ENCODE measurements at places on chromosomes 5 and 9. TPM values are rescaled to one million over a fixed set of nuclear protein-coding genes. Genes with fewer than 3 reads are reported as not detected.

The WWC1 gene
- total RNA-seq: 1.4 TPM

DNA sequence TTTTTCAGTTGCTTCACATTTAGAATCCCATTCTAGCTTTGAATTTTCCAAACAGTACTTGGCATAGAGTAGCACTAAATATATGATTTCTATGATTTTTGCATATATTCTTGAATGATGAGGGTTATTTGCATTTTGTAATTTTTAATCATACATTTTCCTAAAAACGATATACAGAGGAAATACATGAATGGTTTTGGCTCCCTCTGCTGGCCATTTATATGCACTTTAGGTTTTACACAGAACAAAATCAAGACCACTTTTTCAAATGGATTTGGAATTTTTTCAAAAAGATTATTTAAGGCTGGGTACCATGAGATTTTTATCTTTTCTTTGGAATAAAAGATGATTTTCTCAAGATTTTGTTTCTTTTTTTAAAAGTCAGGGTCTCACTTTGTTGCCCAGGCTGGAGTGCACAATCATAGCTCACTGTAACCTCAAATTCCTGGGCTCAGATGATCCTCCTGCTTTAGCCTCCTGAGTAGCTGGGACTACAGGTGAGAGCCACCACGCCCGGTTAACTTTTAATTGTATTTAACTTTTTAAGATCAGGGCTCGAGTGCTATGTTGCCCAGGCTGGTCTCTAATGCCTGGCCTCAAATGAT, 16.7 kb upstream of the COMMD10 start:
- DNase-seq: no peak

- no peak for DNase-seq
These were observed 21.8 kb downstream of the C5orf22 start for GRCh38 chr5:31553863-31554262.

DNA sequence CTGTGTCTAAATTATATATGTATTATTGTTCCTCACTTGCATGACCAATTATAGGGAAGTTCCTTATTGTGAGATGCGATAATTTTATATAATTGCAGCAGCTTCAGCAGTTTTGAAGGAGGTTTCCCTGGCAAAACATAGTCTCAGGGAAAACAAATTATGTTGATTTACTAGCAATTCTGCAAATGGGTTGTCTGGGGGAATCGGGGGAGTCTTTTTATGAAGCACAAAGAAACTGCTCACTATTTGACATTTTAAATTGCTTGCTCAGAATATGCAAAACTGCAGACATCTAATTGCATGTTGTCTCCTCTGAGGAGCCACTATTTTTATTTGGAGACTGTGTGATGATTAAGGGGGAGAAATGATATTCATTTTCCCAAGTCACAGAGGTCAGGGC, 361.6 kb downstream of the YTHDC2 start:
- no peak for DNase-seq

DNA sequence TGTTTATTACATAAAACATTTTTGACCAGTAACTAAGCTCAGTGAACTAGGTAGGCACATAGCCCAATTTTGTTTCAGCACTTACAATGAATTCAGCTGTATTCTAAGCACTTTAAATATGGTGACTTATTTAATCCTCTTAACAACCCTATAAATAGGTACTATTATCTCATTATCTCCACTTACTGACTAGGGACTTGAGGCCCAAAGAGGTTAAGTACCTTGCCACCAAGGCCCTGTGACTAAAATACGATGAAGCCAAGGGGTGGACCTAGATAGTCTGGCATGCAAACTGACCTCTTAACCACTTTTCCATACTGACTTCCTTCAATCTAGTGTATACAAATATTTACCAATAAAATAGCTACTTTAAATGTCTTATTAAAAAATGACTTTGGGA, 266.4 kb downstream of the ZNF608 start:
- DNase-seq: no peak

DNA sequence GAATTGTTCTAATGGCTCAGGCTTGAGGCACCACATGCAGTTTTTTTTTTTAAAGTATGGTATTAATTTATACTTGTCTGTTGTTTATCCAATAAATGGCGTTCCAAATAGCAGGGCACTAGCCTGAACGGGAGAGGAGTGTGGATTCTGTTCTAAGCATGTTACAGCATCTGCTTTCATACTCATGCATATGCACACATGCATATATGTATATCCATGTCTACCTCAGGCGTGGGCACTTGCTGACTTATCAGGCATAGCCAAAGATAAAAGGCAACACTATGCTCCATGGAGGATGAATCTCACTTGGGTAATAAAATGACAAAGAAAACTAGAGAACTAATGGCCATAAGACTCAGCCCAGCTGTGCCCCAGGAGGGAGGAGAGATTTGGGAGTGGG, 393.8 kb downstream of the GADD45G start:
- no peak for DNase-seq

- DNase-seq: no peak
These were observed 6.6 kb downstream of the ZNF618 start for GRCh38 chr9:113882636-113883164.

The SMIM3 gene
- total RNA-seq: 46.3 TPM

DNA sequence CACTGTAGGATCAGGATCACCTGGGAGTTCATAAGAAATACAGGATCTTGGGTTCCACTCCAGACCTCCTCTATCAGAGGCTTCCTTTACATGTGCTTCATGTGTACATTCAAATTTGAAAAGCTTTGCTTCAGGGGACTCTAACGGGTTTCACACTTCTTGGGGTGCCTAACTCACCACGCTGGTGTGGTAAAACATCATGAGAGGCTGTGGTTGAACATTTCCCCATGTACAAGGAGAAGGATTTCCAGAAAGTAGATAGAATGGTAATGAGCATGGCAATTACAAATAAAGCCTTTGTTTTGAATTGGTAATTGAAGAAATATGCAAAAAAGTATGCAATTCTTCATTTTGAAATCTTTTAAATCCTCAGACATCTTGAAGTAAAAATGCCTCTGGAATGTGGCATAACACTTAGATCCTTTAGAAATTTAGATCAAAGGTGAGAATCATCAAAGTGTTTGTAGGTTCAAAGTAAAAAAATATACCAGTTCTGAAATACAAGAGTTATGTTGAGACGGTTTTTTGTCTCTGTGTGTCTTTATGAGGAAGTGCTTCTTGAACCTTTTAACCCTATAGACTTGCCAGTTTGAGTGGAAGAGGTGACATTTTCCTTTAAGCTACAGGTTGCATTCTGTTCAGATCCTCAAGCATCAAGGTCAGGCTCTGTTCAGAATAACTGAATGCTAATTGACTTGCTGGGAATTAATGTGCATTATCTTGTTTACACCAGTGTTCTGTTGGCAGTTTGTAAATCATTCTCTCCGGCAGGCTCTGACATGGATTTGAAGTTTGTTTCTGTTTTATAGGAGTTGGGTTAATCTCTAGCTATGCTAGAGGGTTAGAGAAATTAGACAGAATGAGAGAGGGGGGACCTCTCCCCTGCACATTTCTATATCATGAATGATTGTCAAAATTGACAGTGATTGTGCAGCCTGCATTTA, 415.3 kb downstream of the MAN2A1 start:
- DNase-seq: no peak

The AGTPBP1 gene
- total RNA-seq: 14.4 TPM

DNA sequence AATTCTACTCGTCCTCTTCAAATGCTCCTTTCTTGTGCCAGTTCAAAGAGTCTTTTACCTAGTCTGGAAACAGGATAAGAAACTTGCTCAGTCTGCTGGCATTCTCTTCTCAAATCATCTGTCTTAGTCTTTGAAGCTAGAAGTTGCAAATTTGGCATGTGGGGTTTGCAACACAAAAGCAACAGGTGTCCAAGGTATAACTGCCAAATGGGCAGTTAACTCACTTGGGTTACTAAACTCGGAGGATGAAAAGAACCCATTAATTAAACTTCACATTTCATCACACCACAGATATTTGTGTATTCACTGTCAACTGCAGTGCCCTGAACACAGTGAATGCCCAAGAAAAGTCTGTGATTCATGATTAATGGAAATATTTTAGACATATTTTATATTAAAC, 108.0 kb upstream of the TARS1 start:
- DNase-seq: no peak

- no peak for DNase-seq
These were observed 17.6 kb downstream of the TRIM14 start for GRCh38 chr9:98101416-98101815.

The MYOZ3 gene
- under 0.01 TPM for total RNA-seq

The TRMT10B gene
- 3.3 TPM for total RNA-seq

DNA sequence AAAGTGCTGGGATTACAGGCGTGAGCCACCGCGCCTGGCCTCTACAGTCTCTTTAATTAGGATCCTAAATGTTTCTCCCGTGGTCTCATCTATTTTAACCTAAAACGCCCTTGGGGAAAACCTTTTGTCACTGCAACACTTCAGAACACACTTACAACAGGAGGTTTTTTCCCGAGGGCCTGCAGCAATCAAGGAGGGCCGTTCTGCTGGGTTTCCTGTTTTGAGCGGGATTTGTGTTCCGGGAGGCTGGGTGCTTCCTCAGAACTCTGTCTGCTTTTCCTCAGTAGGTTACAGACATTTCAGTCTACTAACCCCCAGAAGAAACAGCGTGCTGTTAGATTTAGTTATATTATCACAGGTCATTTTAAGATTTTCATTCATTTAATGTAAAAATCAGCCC, 65.4 kb upstream of the IRX4 start:
- DNase-seq: no peak

DNA sequence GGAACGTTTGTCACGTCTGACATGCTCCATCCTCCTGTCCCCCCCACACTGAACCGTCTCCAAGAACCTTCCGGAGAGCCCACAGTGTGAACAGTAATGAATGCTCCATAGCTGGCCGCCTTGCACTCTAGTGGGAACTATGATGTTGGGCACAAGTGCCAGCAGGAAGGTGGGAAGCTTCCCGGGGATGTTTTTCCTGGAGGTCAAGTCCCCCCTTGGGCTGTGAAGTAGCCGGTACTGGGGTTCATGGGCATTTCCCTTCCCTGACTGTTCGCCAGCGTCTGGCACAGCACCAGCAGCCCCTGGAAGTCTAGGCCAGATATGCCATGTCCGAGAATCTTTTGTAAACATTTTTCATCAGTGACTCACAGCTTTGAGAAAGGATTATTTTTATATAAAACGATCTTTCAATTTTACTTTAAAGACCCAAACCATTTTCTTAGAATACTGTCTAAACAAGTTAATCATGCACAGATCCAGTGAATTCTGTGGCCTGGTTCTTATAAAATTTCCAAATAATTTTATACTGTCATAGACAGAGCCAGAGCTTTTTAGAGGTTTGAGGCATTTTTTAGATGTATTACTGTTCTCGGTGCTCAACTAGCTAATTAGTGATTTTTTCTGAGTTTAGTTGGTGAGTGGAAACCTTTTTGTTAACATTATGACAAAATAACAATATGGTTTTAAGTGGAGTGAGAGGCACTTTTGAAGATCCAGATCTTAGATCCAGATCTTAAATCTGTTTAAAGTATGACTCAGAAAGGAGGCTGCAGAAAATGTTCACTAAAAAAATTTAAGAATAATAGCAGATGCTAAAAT, 11.6 kb downstream of the ABL1 start:
- peak; percentile 47 for DNase-seq

DNA sequence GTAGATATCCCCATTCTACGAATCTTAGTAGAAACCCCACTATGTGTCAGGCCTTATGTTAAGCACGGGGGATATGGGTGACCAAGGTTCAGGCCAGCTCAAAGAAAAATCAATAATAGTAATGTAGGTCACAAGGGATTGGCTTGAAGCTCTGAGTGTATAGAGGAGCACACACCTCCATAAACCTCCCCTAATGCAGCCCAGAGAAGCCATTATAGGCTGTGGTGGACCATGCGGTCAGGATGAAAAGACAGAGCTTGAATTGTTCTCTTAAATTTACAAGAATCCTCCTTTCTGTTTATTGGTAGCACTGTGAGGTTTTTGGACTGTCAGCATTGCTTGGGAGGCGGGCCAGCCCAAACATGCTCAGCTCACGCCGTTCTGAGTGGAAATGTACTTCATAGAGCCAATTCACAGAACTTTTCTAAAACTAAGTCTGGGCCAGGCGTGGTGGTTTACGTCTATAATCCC, 9.1 kb downstream of the PDE6A start:
- no peak for DNase-seq

DNA sequence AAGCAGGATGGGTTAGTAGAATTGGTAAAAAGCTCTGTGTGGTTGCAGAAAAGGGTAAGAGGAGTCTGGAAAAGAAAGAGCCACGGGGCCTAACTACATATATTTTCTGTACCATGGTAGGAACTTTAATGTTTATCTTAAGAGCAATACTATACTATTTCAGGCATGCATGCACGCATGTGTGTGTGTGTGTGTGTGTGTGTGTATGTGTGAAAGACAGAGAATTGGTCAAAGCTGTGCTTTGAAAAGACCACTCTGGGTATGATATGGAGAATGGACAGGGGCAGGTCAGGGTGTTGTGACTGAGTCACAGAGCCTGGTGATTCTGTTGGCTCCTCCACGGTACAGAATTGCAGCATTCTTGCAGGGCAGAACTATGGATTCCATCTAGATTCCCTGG, 339.3 kb downstream of the SLIT3 start:
- DNase-seq: no peak

DNA sequence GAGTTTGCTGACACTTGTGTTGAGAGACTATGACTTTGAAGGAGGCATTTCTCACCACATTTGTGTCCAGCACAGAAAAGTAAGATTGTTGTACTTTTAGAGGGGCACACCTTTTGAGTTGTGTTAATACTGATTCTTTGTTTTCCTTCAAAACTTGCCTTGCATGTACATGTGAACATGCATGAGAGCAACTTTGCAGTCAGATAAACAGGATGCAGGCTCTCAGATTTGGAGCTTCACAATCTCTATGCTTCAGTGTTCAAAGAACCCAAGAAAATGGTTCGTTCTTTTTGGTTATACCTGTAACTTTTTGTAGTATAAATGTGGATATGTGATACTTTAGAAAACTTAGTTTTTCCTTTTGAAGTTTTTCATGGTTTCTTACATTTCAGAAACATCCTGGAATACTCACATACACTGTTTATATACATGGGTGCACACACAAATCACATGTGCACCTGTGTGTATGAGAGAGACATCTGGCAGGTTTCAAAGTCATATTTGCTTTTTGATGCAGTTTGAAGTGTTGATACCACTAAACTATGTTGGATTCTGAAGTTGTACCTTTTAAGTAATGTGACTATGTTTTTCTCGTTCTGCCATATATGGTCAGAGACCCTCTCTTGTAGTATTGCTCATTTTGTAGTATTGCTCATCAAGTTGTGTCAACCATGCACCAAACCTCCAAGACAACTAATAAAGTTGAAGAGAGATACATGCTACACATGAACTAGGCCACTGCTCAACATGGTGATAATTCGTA, 190.7 kb downstream of the CD180 start:
- no peak for DNase-seq

GRCh38 chr5:94672746-94673145, 54.3 kb downstream of the SLF1 start:
- DNase-seq: no peak

The ADRB2 gene
- 0.29 TPM for total RNA-seq

- peak; percentile 46 for DNase-seq
These were observed 11.5 kb downstream of the NR2F1-AS1 start for GRCh38 chr5:93569300-93570160.

All from osteoblast (primary cell).